Naive B cell (primary cell): ENCODE measurements at places on chromosomes 3 and 15.

- H3K4me3 ChIP-seq, result no peak overlapping the region
- no peak for DNase-seq
- H3K27ac ChIP-seq, result no peak overlapping the region
- peaks cover 19% of the 10 kb centered on the region for H3K4me1 ChIP-seq
- H3K36me3 ChIP-seq, result peaks cover 7% of the 10 kb centered on the region
- H3K27me3 ChIP-seq, result no peaks in the 10 kb centered on the region
Measured at GRCh38 chr3:172669021-172669420, 41.8 kb downstream of the NCEH1 start.

DNA sequence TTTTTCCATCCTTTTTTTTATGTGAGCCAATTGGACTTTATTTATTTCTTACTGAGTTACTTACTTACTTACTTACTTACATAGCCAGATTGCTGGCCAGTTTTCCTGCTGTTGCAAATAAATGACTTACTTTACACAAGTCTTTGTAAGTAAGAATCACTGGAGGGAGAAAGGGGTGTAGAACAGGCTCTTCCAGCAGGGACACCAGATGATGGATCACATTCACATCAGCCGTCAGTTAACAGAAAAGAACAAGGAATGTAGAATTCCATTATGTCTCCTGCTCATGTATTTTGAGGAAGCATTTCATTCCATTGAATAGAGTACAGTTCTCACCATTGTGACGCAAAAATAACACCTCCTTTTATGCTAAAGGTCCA, 188.6 kb downstream of the FNDC3B start:
- H3K27ac ChIP-seq, result no peak overlapping the region
- H3K4me1 ChIP-seq, result no peaks in the 10 kb centered on the region
- no peak for DNase-seq
- peaks cover 6% of the 10 kb centered on the region for H3K36me3 ChIP-seq
- H3K27me3 ChIP-seq, result no peaks in the 10 kb centered on the region

GRCh38 chr3:189824629-189825312, 193.6 kb downstream of the TP63 start:
- H3K4me1 ChIP-seq, result no peaks in the 10 kb centered on the region
- no peaks in the 10 kb centered on the region for H3K36me3 ChIP-seq
- no peak for DNase-seq
- no peaks in the 10 kb centered on the region for H3K27me3 ChIP-seq
- H3K27ac ChIP-seq, result no peak overlapping the region

GRCh38 chr3:187748050-187748481, 2.8 kb upstream of the BCL6 start:
- H3K36me3 ChIP-seq, result no peaks in the 10 kb centered on the region
- H3K4me3 ChIP-seq, result no peak overlapping the region
- H3K27me3 ChIP-seq, result no peaks in the 10 kb centered on the region
- peak; percentile 81 for DNase-seq
- peak overlapping the region; percentile 95 for H3K27ac ChIP-seq

DNA sequence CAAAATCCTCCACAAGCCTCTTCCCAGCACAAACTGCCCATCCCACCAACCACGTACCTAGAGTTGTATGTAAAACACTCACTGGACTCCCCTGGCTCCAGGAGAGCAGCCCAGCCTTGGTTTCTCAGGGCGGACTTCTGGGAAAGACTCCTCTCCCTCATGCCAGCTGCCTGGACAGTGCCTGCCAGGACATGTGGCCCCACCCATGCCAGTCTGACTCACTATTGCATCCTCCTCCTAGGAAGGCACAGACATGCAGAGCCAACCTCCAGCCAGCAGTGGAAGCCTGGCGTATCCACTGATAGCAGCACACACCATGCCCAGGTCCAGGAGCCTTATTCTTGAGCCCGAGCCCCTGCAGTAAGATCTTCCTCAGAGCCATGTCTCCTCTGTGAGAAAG, 8.6 kb downstream of the PKM start:
- no peaks in the 10 kb centered on the region for H3K36me3 ChIP-seq
- peak overlapping the region; percentile 76 for H3K27ac ChIP-seq
- peaks cover 47% of the 10 kb centered on the region for H3K4me1 ChIP-seq

DNA sequence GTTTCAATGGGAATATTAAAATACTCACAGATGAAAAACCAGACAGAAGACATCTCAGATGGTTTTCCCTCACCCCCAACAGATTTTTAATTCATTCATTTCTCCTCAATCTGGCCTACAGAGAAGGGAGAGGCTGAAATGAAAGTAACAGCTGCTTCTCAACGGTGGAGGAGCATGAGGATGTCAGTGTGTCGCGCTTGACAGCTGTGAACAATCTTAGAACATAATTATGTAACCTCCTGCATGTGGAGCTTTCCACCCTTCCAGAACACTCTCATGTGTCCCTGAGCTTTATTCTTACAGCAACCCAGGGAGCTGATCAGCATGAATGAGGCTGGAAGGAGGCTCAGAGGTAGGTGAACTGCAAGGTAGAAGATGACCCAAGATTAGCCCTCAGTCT, 52.7 kb downstream of the MB21D2 start:
- no peak overlapping the region for H3K4me3 ChIP-seq
- no peaks in the 10 kb centered on the region for H3K4me1 ChIP-seq
- H3K27me3 ChIP-seq, result no peaks in the 10 kb centered on the region
- H3K36me3 ChIP-seq, result no peaks in the 10 kb centered on the region
- DNase-seq, result no peak

DNA sequence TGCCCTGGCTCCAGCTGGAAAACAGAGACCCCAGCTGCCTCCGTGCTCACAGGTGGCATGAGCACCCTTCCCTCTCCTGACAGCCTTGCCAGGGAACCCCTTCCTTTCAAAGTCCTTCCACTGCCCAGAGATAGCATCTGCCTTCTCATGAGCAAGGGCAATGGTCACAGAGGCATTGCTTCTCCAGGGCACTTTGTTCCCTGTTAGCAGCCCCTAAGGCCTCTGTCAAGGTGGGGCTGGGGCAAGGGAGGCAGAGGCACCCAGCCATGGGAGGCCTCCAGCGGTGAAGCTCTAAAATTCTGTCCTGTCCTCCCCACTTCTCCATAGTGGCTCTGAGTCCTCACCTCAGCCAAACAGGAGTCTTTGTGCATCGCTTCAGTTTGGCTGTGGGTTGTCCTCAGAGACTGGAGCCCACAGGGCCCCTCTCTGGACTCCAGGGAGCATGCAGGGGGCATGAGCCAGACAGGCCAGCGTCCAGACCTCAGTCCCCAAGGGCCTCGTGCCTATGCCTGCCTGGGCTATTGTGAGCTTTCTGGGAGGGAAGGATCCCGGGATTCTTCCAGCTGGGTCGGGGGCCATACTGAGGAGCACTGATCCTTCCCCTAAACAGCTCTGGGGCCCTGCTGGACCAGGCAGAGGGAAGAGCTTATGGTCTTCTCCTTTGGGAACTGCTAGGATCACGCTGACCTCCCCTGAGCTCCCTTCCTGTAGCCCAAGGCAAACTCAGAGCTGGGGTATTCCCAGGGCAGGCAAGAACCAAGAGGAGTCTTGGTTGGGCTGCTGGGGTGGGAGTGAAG, 106.6 kb downstream of the DNAJB8 start:
- H3K4me3 ChIP-seq, result no peak overlapping the region
- peaks cover 6% of the 10 kb centered on the region for H3K4me1 ChIP-seq
- H3K27ac ChIP-seq, result no peak overlapping the region
- no peak for DNase-seq
- H3K36me3 ChIP-seq, result peaks cover 17% of the 10 kb centered on the region

DNA sequence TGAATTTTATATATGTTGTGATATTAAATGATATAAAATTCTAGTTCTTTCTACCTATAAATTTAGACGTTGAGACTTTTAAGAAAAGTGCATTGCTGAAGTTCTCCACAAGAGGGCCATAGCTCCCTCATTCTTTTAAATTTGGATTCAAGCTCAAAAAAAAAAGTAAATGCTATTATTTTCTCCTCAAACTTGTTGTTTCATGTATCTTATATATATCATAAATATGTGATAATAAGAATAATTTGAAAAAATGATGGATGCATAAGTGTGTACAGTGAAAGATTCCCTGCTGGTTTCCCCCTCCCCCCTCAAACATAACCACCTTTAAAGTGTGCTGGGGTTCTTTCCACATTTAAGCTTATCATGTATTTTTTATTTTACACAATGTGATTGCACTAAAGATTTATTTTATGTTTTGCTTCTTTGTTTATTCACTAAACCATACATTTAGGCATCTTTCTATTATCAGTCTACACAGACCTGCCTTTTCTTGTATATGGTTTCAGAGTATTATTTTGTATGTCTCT, 769.4 kb upstream of the GOLIM4 start:
- no peaks in the 10 kb centered on the region for H3K27me3 ChIP-seq
- H3K4me3 ChIP-seq, result no peak overlapping the region
- H3K4me1 ChIP-seq, result no peaks in the 10 kb centered on the region
- no peak overlapping the region for H3K27ac ChIP-seq

DNA sequence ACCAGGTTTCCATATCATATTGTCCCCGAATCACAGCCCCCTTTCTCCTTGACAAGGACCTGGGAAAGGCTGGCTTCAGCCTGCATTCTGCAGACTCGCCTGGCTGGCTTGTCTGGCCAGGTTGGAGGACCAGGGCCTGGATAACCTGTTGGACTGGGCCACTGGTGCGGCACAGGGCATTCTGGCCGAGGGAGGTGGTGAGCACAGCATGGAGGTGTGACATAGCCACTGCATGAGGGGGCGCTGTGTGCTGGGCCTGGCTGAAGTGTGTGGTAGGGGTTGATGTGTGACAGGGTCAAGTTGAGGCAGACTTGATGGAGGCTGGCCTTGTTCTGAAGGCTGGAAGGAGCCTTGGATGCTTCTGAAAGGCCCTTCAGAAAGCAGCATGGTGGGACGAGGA, 2.9 kb downstream of the ESYT3 start:
- H3K36me3 ChIP-seq, result no peaks in the 10 kb centered on the region
- DNase-seq, result no peak
- H3K4me1 ChIP-seq, result peaks cover 15% of the 10 kb centered on the region
- H3K27me3 ChIP-seq, result peaks cover 46% of the 10 kb centered on the region
- H3K4me3 ChIP-seq, result no peak overlapping the region

DNA sequence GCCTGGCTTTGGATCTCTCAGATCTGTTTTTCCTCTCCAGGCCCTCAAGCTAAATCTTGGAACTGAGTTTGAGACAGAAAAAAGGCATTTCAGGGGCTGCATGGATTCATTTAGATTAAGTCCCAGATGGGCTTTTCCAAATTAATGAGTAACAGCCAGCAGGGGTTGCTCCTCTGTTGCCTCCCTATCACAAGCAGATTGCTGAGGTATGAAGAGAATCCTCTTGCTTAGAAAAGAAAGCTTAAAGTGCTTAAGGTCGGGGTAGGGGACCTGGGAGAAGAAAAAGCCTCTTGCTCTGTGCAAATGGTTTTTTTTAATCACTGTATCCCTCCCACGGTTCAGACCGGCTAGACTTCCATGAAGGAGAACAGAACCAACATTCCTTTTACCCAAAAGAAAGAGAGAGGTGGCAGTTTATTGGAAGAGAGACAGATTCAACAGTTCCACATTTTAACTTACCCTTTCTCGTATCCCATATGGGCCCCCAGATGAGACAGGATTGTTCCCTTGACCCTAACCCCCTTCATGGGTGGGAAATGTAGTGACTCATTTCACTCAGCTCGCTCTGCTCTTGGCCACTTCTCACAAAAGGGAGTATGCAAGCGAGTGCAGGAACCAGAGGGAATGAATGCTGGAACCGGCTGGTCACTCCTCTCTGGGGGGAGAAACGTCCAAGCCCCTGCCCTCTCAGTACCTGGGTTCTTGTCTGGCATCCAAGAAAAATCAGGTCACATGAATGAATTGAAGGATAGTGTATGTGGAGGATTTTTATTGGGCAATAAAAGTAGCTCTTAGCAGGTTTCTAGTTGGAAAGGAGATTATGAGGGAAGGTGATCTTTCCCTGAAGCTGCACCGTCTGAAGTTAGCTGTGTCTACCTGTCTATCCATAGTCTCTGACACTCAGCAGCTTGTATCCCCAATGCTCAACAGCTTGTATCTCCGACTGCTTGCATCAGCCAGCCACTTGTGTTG, 745.2 kb downstream of the SI start:
- H3K27ac ChIP-seq, result no peak overlapping the region
- H3K4me3 ChIP-seq, result no peak overlapping the region

GRCh38 chr3:144033240-144033589, 61.6 kb downstream of the DIPK2A start:
- no peaks in the 10 kb centered on the region for H3K36me3 ChIP-seq
- no peaks in the 10 kb centered on the region for H3K27me3 ChIP-seq
- H3K27ac ChIP-seq, result no peak overlapping the region
- H3K4me1 ChIP-seq, result peaks cover 21% of the 10 kb centered on the region
- no peak for DNase-seq
- H3K4me3 ChIP-seq, result no peak overlapping the region

GRCh38 chr15:31069360-31070000, 32.0 kb downstream of the TRPM1 start:
- H3K4me1 ChIP-seq, result peaks cover 23% of the 10 kb centered on the region
- no peaks in the 10 kb centered on the region for H3K36me3 ChIP-seq
- H3K4me3 ChIP-seq, result no peak overlapping the region
- H3K27me3 ChIP-seq, result no peaks in the 10 kb centered on the region
- DNase-seq, result no peak

DNA sequence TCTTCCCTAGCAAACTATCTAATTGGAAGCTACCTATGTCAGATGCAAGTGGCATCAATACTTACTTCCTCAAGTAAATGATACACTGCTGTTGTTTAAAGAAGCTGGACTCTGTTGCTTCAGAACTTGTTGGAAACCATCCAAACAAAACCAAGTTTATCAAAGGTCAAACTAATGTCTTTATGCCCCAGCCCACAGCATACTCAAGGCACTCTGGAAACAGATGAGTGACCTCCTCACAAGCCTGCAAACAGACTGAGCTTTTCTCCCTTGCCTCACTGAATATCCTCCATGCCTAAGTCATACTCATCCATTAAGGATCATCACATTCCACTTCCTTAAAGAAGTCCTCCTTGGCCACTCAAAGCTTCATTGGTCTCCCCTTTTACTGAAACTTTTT, 107.4 kb upstream of the ACP3 start:
- no peak overlapping the region for H3K4me3 ChIP-seq
- no peaks in the 10 kb centered on the region for H3K36me3 ChIP-seq
- no peaks in the 10 kb centered on the region for H3K4me1 ChIP-seq
- DNase-seq, result no peak
- peaks cover 13% of the 10 kb centered on the region for H3K27me3 ChIP-seq

GRCh38 chr3:186939536-186939935, 9.2 kb downstream of the ST6GAL1 start:
- H3K4me1 ChIP-seq, result peaks cover 70% of the 10 kb centered on the region
- H3K27me3 ChIP-seq, result no peaks in the 10 kb centered on the region
- H3K4me3 ChIP-seq, result no peak overlapping the region
- peak overlapping the region; percentile 63 for H3K27ac ChIP-seq
- peaks cover 30% of the 10 kb centered on the region for H3K36me3 ChIP-seq
- no peak for DNase-seq

GRCh38 chr3:134552784-134553183, 66.9 kb downstream of the CEP63 start:
- H3K27ac ChIP-seq, result no peak overlapping the region
- DNase-seq, result no peak
- no peaks in the 10 kb centered on the region for H3K27me3 ChIP-seq
- no peak overlapping the region for H3K4me3 ChIP-seq
